ENCODE measurements at places on chromosomes 4 and X. TPM values are rescaled to one million over a fixed set of nuclear protein-coding genes. Genes with fewer than 3 reads are reported as not detected.

The NBDY gene
- 3.9 TPM for total RNA-seq

The CSAG3 gene
- not detected for total RNA-seq

The TSPAN7 gene
- total RNA-seq = 8.1 TPM

The F8A3 gene
- total RNA-seq = 16.4 TPM

The RGN gene
- total RNA-seq = 188 TPM

The SH3RF1 gene
- 7.2 TPM for total RNA-seq

The NUDT10 gene
- total RNA-seq = 0.20 TPM

The RTL9 gene
- total RNA-seq = 0.08 TPM

The TMEM156 gene
- total RNA-seq = 0.55 TPM

The CT83 gene
- total RNA-seq = not detected

The GPR173 gene
- total RNA-seq = 0.23 TPM

The PWWP3B gene
- 1.2 TPM for total RNA-seq

The CENPVL1 gene
- total RNA-seq = not detected

The MAGED1 gene
- total RNA-seq = 76.9 TPM

The RAB9B gene
- total RNA-seq = not detected

The FMR1NB gene
- total RNA-seq = not detected

The SPANXN2 gene
- total RNA-seq = not detected

The CLCN5 gene
- 24.8 TPM for total RNA-seq

The HTATSF1 gene
- 9.9 TPM for total RNA-seq

The TBX22 gene
- not detected for total RNA-seq

The YY2 gene
- 0.53 TPM for total RNA-seq

The PCSK1N gene
- 0.23 TPM for total RNA-seq

The CEP44 gene
- 5.2 TPM for total RNA-seq

The NLGN4X gene
- 1.5 TPM for total RNA-seq

The GLOD5 gene
- total RNA-seq = 3.1 TPM

The HOPX gene
- total RNA-seq = 0.30 TPM

The RPL10 gene
- 1,085 TPM for total RNA-seq

The SYAP1 gene
- 26.6 TPM for total RNA-seq

The UBQLN2 gene
- total RNA-seq = 11.6 TPM

The MAGEA9B gene
- not detected for total RNA-seq

The UGT2B7 gene
- total RNA-seq = 218 TPM

The FABP2 gene
- total RNA-seq = not detected

The PPP4R3C gene
- total RNA-seq = not detected

The NOX1 gene
- total RNA-seq = not detected

The SGCB gene
- 8.6 TPM for total RNA-seq

The UPF3B gene
- 2.9 TPM for total RNA-seq

The SPANXC gene
- not detected for total RNA-seq

The DMRTC1 gene
- not detected for total RNA-seq

The OTUD4 gene
- 16.9 TPM for total RNA-seq

The NEXMIF gene
- total RNA-seq = 0.03 TPM

The GLUD2 gene
- total RNA-seq = 3.7 TPM

The GPRASP2 gene
- 5.5 TPM for total RNA-seq

The CLCN4 gene
- 9.6 TPM for total RNA-seq

The AKAP14 gene
- not detected for total RNA-seq

The VCX gene
- total RNA-seq = not detected

The TCEAL2 gene
- total RNA-seq = not detected

The ARHGAP36 gene
- not detected for total RNA-seq

The NSD2 gene
- total RNA-seq = 13.5 TPM

The AFF1 gene
- 37.2 TPM for total RNA-seq

The OTC gene
- 94.6 TPM for total RNA-seq

The ALB gene
- 99,767 TPM for total RNA-seq
